Neural crest cell (in vitro differentiated cells): ENCODE measurements at places on chromosomes 7 and 10.

DNA sequence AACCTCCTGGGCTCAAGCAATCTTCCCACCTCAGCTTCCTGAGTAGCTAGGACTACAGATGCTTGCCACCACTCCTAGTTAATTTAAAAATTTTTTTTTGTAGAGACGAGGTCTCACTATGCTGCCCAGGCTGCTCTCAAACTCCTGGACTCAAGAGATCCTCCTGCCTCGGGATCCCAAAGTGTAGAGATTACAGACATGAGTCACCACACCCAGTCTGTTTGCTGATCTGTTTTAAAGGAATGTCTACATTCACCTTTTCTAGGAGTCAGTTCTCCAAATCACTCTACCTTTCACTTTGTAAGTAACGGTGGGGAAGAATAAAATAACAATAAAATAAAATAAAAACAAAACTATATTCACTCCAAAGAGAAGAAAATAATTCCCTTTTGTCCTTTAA lies 86.6 kb upstream of the AGBL3 start:
- DNase-seq = no peak

DNA sequence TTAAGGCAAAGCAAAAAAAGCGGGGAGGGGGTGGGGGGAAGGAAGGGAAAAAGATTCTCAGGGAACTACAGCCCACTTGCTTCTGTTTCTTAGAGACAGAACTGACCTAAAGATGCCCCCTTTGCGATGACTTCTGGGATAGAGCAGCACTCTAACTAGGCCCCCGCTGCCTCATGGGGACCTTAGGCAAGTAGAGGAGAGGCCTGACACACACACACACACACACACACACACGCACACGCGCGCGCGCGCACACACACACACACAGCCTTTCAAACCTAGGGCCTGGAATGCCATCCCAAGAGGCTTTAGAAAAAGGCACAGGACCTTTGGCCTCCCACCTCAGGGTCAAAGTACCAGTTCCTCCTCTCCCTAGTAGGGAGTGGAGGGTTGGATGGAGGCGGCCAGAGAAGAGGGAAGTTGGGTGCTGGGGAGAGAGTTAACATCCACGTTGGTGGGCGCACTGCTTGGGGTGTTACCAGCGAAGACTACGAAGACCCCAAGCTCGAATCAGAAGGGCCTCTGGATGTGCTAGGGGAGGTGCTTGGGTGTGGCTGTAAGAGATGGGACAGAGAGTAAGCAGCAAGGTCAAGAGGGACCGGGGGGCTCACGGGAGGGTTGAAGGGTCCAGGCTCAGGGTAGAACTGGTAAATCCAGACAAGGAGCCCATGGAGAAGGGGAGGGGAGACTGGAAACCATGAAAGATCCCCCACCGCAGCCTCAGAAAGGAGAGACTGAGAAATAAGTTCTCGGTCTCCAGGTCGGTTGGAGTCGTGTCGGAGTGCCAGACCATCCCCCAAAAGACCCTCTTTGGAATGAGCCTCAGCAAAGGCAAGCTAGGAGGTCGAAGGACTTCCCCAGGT lies 1.2 kb upstream of the COL1A2 start:
- peak; percentile 40 for DNase-seq

DNA sequence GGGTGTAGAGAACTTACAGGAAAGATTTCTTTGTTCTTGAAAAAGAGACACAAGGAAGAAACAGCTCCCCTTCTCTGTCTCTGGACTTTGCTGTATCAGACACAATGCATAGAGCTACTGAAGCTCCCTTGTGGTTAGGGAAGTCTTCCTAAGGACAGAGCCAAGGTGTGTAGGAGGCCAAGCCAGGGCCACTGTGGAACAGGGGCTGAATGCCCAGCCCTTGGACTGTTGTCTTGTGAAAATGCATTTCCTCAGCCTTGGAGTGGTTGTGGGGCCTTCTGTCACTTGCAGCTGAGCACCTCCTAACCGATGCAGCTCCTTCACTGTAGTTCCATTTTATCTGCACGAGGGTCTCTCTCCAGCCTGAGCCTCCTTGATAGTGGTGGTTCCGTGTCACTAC lies 353.4 kb downstream of the CCSER2 start:
- no peak for DNase-seq

- no peak for DNase-seq
Observed at GRCh38 chr10:126570621-126571602, 99.6 kb downstream of the C10orf90 start.

DNA sequence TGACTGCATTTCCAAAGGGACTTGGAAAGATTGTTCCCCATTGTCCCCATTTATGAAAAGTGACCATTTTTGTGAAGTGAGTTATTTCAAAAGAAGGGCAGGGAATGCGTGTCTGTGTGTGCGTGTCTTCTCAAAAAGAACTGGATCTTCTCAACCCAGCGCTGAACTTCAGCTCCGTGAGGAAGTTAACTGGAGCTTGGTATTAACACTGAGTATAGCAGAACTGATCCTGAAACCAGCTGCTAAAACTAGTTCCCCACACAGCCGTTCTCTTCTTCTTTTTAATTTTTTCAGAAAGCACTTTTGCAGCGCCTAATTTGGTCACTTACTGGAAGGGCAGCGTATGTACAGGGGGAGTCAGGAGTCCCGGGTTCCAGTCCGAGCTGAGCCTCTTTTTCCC lies 45.8 kb upstream of the PLEKHA1 start:
- DNase-seq = no peak

GRCh38 chr7:19560111-19560883 lies 148.5 kb downstream of the POLR1F start:
- no peak for DNase-seq

DNA sequence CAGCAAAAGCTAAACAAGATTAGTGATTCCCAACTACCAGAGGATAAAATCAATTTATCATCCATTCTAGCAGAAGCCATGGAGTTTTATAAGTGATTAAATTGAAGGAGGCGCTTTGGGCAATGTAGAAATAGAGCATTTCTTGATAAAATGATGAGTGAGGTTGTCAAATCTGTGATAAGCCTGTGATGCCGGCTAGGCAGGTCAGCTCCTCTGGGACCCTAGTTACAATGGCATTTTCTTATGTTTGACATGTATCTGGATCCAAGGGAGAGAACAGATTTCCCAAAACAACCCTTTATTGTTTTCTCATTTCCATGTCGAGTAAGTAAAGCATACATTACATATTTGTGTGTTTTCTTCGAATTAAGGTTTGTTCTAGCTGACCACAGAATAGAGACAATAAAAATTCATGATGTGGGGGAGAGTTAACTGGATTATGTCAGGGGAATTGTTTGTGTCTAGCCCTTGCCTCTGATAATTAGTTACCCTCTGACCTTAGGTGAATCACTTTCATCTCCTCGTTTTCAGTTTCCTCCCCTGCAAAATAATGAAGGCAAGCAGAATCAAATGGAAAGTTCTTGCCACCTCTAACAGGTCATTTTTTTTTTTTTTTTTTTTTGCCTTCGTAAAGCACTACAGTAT lies 378.5 kb downstream of the CNTNAP2 start:
- DNase-seq = no peak

- no peak for DNase-seq
Observed at GRCh38 chr7:40311307-40311706, 176.5 kb downstream of the SUGCT start.

DNA sequence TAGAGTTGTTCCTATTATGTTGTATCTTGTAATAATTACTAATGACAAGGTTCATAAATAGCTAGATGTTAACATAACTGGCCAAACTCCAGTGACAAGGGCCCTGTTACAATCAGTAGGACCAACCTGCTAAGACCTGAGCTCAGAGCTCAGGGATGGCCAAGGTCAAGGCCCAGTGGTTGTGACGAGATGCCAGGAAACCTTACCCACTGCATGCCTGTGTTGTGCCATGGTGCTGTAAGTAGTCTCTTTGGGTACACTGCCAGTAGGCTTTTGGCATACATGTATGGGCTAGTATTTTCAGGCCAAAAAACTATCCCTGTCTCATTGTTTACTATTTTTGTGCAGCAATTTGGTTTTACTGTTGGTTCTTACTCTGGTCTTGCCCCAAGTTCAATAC lies 7.9 kb upstream of the IDI2 start:
- no peak for DNase-seq

- no peak for DNase-seq
Observed at GRCh38 chr10:18438361-18439126, 212.8 kb downstream of the NSUN6 start.

DNA sequence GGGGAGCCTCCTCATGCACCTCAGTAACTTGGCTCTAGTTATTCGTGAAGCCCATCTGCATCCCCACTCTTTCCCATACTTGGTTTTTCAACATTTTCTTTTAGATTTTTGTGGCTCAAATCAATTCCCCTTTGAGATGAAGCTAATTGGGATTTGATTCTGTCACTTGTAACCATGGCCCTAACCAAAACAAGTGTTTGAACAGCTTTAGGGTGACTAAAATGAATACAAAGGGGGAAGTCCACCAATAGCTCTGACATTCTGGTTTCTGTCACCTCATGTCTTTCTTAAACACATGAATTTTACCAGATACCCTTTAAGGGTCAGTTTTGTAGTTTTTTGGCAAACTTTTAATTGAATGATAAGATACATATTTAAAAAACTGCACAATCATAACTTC lies 87.0 kb downstream of the PCGF5 start:
- DNase-seq = no peak

DNA sequence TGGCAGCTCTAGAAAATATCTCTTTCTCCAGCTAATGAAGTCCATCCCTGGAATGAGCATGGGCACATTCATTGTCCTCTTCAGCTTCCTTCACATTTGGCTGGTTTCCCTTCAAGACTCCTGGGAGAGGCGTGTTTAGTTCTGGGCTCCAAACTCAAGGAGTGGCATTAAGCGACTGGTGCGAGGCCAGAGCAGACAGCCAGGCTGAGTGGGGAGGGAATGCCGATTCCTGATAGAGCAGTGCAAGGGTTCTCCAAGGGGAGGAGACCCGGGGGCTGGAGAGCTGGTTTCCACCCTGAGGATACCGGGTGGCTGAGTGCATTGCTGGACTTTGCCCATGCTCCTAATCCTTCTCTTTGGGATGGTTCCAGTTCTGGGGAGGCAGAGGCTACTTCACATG lies 372.1 kb downstream of the RPS24 start:
- DNase-seq = no peak

GRCh38 chr7:151128716-151129115 lies 38.8 kb downstream of the GBX1 start:
- DNase-seq = no peak

- no peak for DNase-seq
Observed at GRCh38 chr10:128867210-128867609, 599.8 kb upstream of the MGMT start.

DNA sequence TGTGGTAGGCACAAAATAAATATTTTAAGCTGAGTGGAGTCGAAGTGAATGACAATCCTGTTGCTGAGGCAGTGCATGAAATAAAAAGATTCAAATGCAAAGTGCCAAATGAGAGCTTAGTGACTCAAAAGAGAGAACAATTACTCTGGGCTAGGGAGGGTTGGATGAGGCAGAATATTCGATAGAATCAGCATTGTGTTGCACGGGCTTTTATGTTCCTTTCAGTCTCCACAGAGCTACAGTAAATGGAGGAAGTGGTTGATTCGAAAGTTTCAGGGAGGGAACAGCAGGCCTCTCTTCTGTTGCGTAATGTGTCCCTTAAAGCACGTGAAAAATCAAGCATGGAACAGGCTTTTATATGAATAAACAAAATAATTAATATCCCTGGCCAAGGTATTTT lies 599.3 kb upstream of the CELF2 start:
- no peak for DNase-seq

- DNase-seq = no peak
Observed at GRCh38 chr10:76155961-76156360, 724.5 kb downstream of the LRMDA start.

DNA sequence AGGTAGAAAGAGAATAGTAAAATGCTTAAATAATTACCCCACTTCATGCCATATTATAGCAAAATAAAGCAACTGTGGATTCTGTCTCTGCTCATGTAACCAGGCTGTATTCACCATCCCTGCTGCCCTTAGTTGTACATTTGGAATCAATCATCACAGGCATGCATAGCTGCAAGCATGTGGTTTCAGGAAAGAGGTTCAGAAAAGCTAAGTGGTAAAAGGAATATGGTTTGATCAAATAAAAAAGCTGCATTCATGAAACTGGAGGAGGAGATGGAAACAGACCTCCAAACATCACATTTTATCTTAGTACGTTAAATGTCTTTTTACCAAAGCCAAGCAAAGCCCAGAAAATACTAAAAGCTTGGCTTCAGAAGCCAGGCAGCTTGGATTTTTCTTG lies 81.3 kb downstream of the ADAM22 start:
- DNase-seq = no peak

GRCh38 chr7:51077987-51078370 lies 238.6 kb downstream of the COBL start:
- DNase-seq = no peak

DNA sequence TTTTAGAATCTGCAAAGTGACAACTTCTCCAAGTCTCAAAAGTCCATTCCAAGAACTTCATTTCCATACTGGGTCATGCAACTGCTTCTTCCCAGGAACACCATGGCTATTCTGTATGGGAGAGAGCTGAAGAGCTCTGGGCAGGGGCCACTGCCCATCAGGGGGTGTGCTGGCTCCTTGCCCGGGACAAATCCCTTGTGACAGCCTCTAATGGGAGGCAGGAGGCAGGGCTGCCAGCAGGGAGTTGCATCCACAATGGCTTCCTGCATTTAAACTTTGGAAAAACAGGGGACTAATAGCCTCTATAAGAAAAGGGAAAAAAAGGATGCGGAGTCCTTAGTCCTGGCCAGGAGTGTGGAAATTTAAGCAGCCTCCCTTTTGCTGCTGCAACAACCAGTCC lies 18.4 kb upstream of the FRMD4A start:
- no peak for DNase-seq

DNA sequence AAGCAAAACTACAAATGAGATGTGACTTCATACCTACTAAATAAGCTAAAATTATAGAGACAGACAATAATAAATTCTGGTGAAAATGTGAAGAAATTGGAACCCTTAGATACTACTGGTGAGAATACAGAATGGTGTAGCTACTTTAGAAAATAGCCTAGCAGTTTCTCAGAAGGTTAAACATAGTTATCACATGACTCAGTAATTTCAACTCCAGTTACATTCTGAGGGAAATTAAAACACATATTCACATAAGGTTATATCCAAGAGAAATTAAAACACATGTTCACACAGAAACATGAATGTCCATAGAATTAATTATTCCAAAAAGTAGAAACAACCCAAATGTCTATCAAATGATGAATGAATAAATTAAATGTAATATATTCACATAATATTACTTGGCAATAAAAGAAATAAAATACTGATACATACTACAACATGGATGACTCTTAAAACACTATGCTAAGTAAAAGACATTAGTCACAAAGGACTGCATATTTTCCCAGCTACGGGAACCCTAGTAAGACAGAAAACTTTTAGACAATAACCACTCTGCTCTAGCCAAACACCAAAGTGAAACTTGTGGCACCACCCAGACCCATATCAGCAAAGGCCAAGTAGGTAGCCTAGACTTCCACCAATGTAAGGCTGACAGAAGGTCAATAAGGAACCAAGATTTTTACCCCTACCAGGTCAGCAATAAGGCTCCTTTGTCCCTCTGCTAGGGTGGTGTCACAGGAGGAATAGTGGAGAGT lies 25.1 kb downstream of the SLC25A40 start:
- DNase-seq = no peak

- DNase-seq = no peak
Observed at GRCh38 chr7:121547544-121548092, 151.5 kb upstream of the FAM3C start.
